ENCODE measurements at places on chromosomes 6 and 20.
A peak's percentile ranks its signal among the peaks of the same experiment; 100 is the strongest.

GRCh38 chr20:40655451-40655850, 33.6 kb downstream of the MAFB start:
- no peak for DNase-seq

GRCh38 chr6:12716298-12716916, at the start of gene PHACTR1:
PHACTR1 (plus strand) TSS chr6:12716767.
- no peak for DNase-seq

- no peak for DNase-seq
Observed at GRCh38 chr6:3422435-3423070, 34.3 kb downstream of the SLC22A23 start.

GRCh38 chr6:131761060-131761761, 46.6 kb upstream of the ENPP1 start:
- no peak for DNase-seq

DNA sequence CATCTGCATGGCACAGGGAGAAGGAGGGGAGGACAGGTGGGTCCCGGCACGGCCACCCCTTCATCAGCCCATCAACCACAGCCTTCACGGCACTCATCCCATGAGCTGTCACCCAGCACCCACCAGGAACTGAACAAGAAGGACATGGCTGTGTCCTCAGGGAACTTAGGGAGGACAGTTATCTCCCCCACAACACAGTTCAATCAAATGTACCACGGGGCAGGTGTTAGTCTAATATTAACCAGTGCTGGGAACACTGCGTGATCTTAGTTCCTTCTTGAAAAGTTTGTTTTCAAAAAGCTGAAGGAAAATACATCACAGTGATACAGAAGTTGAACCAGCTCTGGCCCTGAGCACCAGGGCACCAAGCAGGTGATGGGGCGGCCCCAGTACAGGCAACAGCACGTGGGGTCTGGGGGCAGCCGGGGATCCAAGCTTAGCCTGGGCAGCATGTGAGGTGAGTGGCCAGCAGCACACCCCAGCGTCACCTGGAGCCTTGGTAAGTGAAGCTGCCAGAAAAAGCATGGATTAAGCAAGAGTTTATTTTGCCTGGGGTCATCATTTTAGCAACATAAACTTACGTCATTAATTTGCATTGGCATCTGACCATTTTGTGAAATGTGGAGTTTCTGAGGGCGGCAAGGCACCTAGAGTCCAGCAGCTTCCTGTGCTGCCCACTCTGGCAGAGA, 35.5 kb upstream of the AFDN start:
- no peak for DNase-seq

DNA sequence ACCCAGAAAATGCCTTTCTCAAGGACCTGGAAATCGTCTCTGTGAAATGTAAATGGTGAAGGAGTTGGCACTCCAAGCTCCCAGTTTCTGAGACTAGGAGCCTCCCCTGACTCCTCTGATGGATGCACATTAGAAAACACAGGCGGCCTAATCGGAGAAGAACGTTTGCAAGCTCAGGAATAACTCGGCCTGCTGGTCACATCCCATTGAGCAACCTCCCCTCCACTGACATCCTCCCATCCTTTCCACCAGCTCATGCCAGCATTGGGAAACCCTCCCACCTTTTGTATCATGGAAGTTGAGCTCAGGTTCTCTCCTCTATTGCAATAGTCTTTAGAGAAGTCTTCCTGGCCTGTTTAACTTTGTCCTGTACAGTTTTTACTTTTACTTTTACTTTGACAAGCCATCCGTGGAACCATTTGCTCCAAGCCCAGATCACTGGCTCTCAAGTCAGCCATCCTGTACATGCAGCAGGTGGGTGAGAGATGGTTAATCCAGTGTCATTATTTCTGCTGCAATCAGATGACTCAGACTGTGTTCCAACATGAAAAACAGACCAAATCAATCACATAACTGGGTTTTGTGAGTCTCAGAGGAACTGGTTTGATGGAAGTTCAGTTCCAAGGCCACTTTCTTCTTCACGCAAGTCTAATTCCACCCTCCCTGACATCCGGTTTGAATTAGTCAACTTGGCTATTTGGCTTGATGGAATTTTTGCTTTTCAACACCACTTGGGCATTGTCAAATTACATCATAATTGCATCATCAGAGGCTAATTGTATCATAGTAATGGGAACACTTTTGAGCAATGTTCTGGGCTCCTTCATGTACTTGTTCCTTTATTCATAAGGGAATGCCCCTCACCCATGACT, 619.4 kb upstream of the CDH4 start:
- DNase-seq = no peak

DNA sequence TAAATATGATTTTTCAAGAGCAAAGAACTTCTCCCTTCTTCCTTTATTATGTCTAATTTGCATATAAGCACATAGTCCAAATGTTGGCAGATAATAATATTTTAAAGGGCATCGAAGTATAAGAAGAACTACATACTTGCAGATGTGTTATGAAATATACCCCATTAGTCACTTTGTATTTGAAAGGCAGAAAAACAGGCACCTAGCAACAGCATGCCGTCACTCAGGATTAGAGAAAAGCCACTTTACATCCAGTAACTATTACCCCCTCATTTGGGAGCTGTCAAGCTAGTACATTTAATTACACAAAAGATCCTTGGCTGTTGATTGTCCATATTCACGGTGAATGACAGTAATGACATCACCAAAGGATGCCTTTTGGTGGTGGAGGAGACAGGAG, 99.3 kb upstream of the ARMC2 start:
- no peak for DNase-seq

DNA sequence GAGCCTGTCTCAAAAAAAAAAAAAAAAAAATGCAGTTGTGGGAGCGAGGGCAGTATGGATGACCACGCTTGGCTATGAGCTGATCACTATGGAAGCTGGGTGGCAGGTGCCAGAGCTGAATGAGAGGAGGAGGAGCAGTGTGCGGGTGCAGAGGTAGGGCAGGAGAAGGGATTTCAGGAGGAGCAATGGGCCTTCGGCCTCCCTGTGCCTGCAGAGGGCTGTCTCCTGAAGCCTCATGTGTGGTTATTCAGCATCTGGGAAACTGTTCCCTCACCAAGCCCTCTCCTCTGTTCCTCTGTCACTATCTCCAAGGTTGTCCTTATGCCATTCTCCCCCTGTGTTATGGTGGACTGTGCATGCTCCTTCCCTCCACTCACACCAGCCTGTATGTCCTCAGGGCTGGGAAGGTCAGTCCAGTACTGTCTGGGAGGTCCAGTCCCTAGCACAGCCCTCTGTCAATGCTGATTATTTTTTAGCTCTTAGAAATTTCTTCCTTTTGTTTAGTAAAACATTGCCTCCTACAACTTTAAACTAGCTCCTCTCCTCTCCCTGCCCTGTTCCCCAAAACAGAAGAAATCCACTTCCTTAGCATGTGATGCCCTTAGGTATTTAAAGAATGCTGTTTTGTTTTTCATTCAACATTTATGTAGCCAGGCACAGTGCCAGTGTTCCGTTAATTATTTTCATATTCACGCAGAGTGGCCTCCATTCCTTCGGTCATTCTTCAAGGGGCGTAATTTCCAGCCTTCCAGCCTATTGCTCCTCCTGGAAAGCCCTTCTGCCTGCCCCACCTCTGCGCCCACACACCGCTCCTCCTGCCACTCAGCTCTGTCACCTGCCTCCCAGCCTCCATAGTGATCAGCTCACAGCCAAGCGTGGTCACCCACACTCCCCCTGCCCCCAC, 48.9 kb downstream of the CNBD2 start:
- DNase-seq = no peak

DNA sequence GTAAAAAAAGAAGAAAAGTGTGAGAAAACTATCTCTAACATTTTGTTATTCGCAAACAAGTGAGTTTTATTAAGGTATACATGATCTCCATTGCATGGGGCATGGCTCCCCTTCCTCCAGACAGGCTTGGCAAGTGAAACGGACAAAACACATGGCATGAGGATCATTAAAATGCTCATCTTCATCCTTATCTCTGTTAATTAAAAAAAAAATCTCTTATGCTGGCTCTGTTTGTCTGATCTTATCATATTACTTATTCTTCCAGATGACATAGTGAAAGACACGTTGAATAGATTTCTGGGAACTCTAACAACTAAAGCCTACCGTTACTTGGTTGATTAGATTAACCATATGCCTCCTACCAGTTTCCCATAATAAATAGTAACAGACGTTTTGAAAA, 89.4 kb downstream of the CLVS2 start:
- no peak for DNase-seq

- DNase-seq = no peak
Observed at GRCh38 chr6:134557509-134557908, 239.6 kb upstream of the SGK1 start.

DNA sequence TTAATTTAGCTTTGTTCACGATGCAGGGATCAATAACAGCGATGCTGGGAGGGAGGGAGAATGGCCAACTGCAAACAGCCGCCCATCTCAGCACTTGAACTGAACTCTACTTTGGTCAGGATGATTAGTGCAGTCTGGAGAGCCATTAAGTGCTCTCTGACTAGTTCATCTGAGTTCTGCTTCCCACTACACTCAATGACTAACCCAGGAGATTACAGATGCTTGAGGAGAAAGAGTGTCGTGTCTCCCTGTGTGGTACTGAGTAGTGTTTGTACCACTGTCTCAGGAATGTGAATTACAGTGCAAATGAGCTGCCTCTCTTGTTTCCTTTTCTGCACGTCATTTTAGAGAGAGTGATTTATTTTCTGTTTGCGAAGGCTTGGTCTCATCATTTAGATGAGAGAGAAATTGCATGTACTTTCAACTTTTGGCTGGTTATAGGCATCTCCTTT, 23.5 kb downstream of the CARMIL1 start:
- no peak for DNase-seq

GRCh38 chr6:136086686-136087085, 163.4 kb downstream of the MTFR2 start:
- no peak for DNase-seq

GRCh38 chr20:40900666-40901215, 127.9 kb upstream of the TOP1 start:
- no peak for DNase-seq

GRCh38 chr6:41527721-41528408, 18.3 kb upstream of the FOXP4 start:
- DNase-seq = no peak

GRCh38 chr6:125987026-125987617, 782 bp downstream of the TRMT11 start:
- no peak for DNase-seq

DNA sequence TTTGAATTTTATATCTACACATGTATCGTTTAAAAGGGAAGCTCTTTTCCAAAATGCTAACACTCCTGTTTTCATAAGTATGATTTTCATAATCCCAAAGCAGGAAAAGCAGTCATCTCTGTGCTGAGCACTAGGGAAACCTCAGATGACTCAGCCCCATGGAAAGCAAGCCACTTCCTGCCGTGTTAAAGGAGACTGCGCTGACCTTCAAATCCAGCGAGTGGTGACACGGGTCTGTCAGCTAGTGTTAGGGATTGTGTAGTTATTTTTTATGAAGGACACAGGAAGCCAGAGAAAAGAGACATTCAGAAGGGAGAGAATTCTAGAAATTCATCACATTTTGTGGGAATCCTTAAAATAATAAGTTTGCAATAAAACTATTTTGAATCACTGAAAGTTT, 57.0 kb upstream of the CD93 start:
- no peak for DNase-seq

DNA sequence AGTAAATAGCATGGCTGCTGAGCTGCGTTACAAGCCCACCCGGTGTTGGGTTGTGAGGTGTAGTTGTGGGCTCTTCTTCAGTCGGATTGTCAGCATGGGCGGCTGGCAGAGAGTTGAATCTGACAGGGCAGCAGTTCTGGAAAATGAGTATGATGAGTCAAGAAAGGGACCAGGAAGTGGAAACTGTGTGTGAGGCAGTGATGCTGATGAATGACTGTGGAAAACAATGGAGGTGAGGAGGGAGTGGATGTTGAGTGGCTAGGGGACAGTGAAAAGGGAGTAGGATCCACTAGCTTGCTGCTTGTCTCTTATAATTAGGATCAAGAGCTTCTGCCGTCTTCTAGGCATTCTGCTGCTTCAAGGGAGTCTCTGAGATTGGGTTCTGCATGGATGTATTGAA, 154.3 kb downstream of the ESR1 start:
- no peak for DNase-seq

DNA sequence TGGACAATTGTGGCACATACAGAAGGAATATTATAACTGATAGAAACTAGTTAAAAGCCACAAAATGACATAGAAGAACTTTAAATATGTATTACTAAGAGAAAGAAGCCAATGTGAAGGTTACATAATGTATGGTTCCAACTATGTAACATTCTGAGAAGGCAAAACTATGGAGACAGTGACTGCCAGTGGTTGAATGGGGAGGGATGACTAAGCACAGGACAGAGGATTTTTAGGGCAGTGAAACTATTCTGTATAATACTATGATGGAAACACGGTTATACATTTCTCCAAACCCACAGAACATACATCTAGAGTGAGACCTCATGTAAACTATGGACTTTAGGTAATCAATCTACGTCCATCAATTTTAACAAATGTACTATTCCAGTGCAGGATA, 22.4 kb downstream of the SYNCRIP start:
- DNase-seq = no peak

DNA sequence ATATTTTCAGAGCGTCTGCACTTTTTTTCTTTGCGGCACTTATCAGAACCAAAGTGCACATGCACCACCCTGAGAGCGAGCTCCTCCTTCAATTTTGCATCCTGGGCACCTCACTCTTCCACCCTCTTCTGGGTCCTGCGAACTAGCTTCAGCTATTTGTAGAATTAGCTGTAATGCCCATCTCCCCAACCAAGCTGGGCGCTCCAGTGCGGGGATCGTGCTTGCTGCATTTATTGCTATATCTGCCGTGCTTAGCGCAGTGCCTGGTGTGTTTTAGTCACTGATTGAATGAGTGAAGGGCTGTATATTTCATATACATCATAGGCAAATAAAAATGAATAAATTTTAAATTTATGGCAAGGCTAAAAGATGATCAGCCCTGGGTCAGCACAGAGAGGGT, 75.8 kb downstream of the KCNB1 start:
- no peak for DNase-seq

- DNase-seq = no peak
Observed at GRCh38 chr6:105135056-105135455, 44.8 kb downstream of the POPDC3 start.

DNA sequence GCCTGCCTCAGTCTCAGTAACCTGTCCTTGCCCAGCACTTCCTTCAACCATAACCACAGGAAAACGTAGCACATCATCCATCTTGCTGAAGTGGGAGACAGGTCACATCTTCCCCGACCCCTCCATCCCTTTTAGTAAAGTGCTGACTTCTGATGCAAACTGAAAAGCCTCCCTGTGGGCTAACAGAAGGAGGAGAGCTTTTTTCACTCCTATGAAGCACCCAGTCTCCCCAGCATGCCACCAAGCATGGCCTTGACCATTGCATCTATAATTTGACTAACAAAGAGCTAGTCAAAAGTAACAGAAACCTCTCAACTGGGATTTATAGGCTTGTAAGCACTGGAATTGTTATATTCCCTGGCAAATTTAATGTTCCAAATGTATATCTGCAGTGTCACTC, 288.9 kb upstream of the IRAK1BP1 start:
- no peak for DNase-seq

- DNase-seq = peak; percentile 31
Observed at GRCh38 chr6:37052027-37052628, 46.7 kb downstream of the FGD2 start.

- DNase-seq = no peak
Observed at GRCh38 chr6:114581293-114581692, 238.5 kb upstream of the HS3ST5 start.

GRCh38 chr6:15131651-15132061, 114.2 kb upstream of the JARID2 start:
- no peak for DNase-seq

Data from immature natural killer cell (primary cell).